ENCODE measurements at places on chromosomes 12 and 14.

DNA sequence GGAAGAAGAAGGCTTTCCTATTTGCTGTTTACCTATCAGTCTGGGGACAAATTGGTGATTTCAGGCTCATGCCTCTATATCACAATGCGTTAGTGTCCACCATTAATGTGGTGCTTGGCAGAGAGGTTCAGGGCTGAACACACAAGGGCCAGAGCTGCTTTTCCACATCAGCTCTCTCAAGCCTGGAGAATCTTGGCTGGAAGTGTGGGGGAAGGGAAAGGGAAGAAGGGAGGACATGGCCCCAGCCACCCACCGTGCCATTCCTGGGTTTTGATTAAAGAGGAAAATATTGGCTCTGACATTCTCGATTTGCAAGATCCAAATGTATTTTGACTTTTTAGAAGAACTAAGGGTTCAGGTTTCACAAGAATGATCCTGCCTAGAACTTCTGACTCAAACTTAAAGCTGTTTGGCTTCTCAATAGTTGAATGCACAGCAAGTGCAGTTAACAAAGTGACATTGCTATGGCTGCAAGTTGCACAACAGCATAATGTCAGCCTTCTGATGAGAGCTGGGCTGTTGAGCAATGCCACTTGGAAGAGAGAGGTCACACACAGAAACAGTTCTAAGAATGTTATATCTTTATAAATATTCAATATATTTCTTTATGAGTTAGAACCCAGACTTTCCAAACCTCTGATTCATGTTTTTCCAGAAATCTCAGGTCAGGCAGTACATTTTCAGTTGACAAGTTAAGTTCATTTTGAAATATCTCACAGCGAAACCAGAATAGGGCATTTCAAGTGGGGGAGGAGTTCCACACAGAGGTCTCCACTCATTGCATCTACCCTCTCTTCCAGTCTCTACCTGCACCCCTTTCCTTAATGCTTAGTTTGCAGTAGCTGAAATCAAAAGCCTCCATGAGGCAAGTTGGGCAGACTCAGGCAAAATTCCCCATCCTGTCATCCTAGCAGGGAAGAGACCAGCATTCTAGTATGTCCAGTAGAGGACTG is 25.3 kb downstream of the IGF1 start:
- DNase-seq = peak; percentile 45

GRCh38 chr14:90999299-90999698 is 61.1 kb downstream of the RPS6KA5 start:
- DNase-seq = no peak

DNA sequence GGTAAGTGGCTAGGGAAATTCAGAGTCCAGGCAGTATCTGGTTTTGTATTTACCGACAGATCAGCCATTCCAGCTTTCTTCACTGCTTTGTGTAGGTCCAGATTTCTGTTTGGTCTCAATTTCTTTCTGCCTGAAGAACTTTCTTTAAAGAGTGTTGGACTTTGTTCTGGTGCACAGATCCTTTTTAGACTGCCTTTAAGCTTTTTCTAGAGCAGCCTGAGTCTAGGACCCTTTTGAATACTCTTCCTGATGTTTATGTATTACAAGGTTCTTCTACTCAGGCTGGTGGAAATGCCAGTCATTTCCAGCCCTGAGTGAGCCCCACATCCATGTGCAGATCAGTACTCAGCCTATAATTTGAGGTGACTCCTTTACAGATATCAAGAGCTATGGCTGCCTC is 54.7 kb downstream of the DAAM1 start:
- no peak for DNase-seq

DNA sequence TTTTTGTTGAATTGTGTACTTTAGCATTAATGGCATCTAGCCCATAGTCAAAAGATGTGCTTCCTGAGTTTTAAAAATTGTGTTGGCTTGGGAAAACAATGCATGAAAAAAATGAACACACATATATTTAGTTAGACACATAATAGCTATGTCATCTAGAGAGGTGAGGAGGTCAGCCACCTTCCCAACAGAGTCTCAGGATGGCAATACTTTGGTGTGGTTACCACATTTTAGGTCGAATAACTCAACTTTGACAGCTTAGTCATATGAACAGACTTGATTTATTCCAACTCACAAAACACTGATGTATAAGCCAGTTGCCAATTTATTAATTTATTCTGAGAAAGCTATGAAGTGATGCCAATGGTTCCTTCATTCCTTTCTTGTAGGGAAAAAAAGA is 114.0 kb downstream of the ETNK1 start:
- no peak for DNase-seq

DNA sequence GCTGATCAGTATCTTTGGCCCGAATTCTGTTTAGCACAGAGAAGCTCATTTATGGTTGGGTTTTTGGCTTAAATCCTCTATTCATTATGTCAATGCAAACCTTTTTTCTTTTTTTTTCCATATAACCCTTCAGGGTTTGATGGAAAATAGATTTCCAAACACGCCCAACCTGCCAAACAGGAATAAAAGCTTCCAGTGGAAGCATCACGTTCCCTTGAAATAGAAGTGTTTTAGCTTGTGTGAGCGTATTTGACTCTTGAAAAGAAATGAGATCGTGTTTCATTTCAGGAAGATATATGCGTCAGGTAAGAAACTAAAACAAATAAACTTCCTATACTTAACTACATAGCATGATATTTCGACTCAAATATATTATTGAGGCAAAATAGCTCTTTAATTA is at the start of gene PIK3C2G:
Gene PIK3C2G, plus strand, starts transcription at position 246 of the 400 bp plus-strand sequence. CDS start 20,564 bp downstream, outside the sequence.
- no peak for DNase-seq

GRCh38 chr12:18992336-18992735 is 137.2 kb upstream of the PLEKHA5 start:
- no peak for DNase-seq

- no peak for DNase-seq
Measured at GRCh38 chr12:41402801-41403200, 214.7 kb downstream of the PDZRN4 start.

- DNase-seq = no peak
Measured at GRCh38 chr14:72463291-72463866, 430.5 kb downstream of the DPF3 start.

DNA sequence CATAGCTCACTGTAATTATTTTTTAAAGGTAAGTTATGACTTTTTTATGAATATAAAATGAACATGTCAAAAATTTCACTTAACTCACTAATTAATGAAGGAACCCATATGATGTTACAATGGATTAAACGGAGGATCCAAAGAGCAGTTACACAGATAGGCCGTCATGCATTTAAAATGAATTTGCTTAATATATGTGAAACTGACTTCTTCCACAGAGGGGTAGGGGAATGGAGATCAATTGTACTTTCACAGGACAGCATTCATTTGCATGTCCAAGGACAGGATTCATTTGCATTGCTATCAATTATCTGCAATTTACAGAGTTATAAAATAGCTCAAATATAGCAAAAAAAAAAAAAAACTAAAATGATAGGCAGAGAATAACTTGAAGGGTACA is 6.6 kb upstream of the CRY1 start:
- no peak for DNase-seq

GRCh38 chr14:75493592-75494087 is 28.6 kb upstream of the BATF start:
- no peak for DNase-seq

GRCh38 chr12:19967431-19967830 is 400.9 kb upstream of the PDE3A start:
- no peak for DNase-seq

- DNase-seq = no peak
Measured at GRCh38 chr12:45703942-45704341, 25.6 kb upstream of the ARID2 start.

DNA sequence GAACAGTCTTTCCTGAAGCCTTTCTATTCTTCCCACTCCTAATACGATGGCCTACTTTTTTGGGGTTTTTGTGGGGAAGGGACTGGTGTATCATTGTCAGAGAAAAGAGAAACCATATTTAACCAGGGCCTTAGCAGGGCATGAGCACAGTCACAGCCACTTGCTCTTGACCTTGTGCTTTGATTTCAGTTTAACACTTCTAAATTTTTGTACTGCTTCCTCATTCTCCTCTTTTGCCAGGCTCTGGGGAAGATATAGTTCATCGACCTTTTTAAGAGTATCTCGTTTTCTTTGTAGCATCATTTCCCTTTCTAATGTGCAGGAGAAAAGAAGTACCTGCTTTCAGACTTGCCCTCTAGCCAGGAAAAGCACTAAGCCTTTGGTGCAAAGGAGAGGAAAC is 2.2 kb downstream of the ZBTB1 start:
- DNase-seq = no peak

GRCh38 chr14:61121355-61121787 is 140.3 kb downstream of the SLC38A6 start:
- peak; percentile 59 for DNase-seq

DNA sequence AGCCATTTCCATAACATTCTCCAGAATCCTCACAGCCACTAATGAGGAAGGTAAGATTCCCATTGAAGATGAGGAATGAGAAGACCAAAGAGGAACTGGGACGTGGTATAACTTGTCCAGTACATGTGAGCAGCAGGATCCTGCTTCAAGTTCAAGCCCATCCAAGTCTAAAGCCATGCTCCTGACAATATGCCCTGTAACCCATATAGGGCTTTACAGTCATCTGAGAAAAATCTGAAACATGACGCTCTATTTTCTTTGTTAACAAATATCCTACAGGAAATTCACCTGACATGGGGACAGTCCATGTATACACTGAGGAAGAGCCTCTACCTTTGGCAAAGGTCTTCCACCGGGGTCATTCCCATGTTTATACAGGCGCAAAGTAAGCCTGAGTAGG is 3.1 kb upstream of the ACTR6 start:
- DNase-seq = no peak

GRCh38 chr12:92288561-92288960 is 142.9 kb upstream of the BTG1 start:
- DNase-seq = no peak

DNA sequence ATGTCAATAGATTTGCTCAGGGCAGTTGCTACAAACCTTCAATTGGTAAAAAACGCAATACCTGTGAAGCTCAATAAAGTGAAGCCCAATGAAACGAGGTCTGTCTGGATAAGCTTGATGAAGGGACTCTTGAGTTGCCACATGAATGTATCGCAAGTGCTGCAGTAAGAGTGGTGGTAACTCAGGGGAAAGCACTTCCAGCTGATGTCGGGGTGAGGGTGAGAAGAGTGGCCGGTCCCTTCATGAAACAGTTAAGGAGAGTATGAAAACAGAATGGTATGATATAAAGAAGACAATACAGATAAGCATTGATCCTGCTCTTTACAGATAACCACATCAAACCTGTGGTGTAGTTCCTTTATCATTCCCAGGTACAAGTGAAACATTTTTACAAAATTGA is 83.4 kb upstream of the EVL start:
- no peak for DNase-seq
